Esophagus squamous epithelium (tissue), 5 donors: ENCODE measurements at places on chromosomes 5 and 9.
A peak's percentile ranks its signal among the peaks of the same experiment; 100 is the strongest.

- no peak for DNase-seq
These were observed 499.7 kb downstream of the SLCO4C1 start for GRCh38 chr5:101796427-101796826.

DNA sequence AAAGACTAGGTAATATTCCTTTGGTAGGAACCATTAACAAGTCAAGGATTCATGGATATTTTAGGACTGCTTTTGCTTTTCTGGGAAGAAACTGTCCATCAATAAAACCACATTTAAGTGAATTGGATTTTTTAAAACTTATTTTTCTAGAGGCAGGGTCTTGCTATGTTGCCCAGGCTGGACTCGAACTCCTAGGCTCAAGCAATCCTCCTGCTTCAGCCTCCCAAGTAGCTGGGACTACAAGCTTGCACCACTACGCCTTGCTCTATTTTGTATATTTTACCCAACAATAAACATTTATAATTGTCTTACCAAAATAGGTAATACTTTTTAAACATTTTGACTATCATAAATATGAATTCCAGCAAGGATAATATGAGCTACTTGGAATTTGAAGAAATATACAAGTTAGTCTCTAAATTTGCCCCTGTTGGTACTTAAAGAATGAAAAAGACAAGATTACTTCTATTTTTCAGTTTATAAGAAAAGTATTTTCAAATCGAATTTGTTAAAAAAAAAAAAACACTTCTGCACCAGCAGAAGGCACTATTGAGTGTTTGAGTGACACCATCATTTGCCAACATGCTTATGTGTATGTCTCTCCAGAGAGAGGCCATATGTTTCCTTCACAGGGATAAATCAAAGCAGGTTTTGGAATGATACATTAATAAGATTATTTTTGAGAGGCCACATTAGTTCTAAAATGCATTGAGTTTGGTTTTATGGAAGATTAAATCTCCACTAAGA lies 60.0 kb upstream of the CARTPT start:
- DNase-seq: no peak

- no peak for DNase-seq
These were observed 113.4 kb upstream of the CCNH start for GRCh38 chr5:87526131-87526530.

DNA sequence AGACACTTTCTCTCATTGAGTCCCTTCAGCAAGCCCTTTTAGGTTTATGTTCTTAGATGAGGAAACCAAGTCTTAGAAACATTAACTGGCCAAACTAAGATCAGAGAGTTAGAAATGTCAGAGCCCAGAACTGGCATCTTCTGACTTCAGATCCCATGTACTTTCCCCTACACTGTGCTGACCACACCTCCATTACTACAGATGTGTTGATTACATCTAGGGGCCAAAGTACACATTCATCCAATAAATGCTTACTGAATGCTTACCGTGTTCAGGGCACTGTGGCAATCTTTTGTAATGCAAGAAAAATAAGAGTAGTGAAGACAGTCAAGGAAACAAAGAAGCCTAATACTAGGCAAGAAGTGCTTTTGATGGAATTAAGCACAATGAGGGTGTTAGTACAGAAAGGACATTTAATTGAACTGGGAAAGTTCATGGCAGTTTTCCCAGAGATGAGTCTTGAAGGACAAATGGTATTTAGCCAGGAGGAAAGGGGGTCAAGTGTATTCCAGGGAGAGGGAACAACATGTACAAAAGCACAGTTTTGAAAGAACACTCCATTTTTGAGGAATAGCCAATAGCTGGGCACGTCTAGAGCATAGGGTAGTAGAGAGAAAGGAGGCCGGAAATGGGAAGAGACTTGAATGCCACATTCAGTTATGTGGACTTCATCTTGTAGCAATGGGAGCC lies 89.7 kb upstream of the CDKN2B start:
- no peak for DNase-seq

DNA sequence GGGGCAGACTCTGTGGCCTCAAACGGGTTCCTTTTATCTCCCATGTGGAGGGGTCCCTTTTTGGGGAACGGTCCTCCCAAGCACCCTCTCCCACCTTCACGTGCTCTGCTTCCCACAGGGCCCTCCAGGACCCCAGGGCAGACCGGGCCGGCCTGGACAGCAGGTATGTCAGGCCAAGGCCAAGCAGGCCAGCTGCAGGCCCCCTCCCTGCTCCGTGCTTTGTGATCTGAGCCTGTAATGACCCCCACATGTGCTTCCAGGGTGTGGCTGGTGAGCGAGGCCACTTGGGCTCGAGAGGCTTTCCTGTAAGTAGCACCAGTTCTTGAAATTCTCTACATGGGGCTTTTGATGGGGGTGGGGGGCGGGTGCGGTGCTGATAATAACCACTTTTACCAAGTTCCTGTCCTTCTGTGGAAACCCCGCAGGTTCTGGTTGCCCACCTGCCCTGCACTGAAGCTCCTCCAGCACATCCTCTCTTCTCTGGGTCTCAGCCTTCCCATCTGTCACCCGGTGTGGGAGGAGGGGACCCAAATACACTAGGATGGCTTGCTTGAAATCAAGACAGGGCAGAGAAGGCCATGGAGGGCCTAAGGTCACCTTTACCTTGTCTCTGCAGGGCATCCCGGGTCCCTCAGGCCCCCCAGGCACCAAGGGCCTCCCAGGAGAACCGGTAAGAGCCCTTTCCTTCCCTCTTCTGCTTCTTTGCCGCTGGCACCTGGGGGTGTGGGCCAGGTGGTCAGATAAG lies 57.9 kb upstream of the ORM1 start:
- DNase-seq: no peak

DNA sequence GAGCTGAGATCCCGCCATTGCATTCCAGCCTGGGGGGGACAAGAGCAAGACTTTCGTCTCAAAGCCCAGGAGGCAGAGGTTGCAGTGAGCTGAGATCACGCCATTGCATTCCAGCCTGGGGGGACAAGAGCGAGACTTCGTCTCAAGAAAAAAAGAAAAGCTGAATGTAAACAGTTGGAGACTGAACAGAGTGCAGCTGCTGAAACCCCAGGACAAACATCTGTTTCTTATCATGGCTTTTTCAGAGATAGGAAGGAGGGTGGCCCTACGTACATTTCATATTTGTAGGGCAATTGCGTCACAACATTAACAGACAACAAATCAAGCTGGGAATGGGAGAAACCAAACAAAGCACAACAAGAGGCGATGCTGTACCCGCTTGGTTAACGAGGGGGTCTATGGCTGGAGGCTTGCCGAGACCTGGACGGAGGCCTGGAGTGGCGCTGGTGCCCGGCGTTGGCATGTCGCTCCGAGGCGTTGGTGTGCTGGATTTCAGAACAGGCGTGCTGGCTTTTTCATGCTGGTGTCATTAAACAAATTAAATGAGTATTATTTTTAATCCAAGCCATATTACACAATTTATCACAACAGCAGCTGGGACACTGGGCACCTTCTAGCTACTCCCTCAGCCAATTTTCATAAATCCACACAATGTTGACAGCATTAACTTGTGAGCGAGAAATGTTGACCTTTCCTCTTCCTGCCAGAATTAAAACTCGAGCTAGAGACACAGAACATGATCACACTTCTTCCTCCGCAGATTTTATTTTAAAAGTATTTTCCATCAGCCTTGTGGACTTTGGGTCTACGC lies 76.1 kb downstream of the TLE1 start:
- no peak for DNase-seq

GRCh38 chr5:53030893-53031292 lies 41.7 kb downstream of the ITGA2 start:
- DNase-seq: no peak

DNA sequence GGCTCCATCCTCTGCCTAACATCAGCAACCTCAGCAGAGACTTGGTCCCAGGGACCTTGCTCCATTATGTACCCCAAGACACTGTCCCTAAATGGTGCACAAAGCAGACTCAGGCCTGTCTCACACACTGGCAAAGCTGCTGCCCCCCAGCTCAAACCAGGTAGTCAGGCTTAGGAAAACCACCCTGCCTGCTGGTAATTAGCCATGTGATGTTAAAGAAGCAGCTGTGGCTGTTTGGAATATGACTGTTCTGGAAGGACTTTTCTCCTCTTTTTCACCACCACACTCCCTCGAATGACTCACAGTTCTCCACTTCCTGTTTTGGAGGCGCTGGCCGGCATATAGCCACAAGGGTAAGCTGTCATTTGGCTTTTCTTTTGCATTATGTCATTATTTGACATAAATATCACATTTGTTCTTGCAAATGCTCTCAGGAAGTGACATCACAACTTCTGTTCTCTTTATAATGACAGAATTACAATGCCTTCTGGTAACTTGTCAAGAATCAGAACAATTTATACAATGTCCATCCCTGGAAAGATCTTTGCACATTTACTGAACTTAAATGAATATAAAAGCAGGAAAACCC lies 113.9 kb downstream of the SUSD1 start:
- peak; percentile 36 for DNase-seq

- DNase-seq: no peak
These were observed 42.4 kb downstream of the MRRF start for GRCh38 chr9:122307061-122307460.

- no peak for DNase-seq
These were observed 2295.0 kb upstream of the ACO1 start for GRCh38 chr9:30089428-30089827.

DNA sequence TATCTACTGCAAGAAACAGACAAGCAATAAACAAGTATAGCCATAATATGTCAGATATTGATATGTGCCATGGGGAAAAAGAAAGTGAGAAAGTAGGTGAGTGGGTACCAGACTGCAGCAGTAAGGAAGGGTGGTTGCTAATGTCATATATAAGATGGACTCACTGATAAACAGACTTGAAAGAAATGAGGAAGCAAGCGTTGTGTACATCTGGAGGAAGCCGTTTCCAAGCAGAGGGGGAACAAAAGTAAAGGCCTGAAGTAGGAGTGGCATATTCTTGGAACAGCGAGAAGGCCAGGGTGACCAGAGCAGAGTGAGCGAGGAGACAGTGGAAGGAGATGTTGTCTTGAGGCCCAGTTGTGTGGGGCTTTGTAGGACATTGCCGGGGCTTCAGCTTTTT lies 142.2 kb upstream of the MAP3K1 start:
- DNase-seq: no peak

DNA sequence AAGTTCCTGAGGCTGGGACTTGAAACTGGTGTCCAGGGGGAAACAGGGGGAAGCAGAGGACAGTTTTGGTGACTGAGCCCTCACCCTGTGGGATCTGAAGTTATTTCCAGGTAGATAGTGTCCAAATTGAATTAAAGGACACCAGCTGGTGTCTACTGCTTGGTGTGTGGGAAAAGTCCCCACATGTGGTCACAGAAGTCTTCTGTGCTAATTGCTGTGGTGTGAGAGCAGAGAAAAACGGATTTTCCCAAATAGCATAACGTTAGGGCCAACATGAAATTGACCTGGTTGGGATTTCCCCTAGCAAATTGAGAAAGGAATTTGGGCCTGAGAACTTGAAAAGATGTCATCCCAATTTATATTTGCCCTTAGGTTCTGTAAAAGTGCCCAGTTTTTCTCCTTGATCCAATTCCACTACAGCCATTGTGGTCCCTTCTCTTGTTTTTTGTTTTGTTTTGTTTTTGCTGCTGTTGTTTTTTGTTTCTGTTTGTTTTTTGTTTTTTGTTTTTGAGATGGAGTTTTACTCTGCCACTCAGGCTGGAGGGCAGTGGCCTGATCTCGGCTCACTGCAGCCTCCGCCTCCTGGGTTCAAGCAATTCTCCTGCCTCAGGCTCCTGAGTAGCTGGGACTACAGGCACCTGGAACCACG lies 5.6 kb upstream of the STARD4 start:
- no peak for DNase-seq

GRCh38 chr5:73129143-73129542 lies 8.8 kb downstream of the TMEM171 start:
- no peak for DNase-seq

- DNase-seq: no peak
These were observed 81.9 kb upstream of the FREM1 start for GRCh38 chr9:14992081-14992480.

DNA sequence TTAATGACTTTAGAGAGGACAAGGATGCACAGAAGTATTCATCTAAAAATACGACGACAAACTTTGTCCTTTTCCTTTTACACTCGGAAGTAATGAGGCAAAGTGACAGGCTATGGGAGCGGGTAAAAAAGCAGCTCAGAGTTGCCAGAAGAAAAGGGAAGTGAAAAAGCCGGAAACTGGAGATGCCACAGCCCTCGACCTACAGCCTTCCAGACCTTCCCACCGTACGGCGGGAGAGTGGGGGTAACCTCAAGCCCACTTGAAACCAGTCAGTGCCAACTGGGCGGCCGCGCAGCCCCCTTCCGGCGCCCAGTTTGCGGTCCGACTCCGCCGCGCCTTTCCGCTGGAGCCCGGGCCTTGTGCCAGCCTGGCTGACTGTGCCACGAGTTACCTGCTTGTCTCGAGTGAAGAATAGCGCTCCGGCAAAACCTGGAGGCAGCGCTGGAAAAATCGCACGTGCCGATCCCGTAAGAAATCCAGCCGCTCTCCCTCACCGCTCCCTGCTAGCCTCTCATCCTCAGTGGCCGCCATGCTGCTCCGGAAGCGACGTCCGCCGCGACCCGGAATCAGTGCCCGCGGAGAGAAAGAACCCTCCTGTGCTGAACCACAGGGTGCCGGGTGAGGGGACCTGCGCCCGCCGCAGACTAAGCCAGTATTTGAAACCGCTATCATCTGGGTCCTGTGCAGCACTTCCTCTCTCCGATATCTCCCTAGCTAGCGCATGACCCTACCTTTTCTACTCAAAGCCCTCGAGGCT lies at the start of gene PGGT1B:
Gene PGGT1B (minus strand): TSS at position 557 of the 757 bp plus-strand sequence. CDS start 26 bp downstream, at position 531.
- DNase-seq: peak; percentile 30

DNA sequence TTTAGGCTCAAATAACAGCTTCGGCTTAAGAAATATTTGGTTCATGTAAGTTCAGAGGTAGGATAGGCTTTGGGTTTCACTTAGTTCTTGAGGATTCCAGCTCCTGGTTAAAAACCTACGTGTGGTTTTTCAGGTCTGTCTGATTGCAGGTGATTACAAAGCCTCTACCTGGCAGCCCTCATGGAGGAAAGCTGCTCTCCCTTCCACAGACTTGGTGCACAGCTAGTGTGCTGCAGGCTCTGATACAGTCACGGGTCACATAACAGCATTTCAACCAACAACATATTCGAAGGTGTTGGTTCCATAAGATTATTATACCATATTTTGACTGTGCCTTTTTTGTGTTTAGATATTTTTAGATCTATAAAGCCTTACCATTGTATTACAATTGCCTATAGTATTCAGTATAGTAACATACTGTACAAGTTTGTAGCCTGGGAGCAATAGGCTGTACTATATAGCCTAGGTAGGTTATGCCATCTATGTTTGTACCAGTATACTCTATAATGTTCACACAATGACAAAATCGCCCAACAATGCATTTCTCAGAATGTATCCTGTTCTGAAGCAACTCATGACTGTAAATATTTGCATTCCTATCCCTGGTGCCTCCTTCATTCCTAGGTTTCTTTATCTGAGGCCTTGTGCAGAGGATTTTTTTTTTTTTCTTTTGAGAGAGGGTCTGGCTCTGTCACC lies 8.0 kb upstream of the DCP2 start:
- DNase-seq: no peak

GRCh38 chr5:172370648-172371545 lies 83.4 kb downstream of the SH3PXD2B start:
- DNase-seq: no peak

DNA sequence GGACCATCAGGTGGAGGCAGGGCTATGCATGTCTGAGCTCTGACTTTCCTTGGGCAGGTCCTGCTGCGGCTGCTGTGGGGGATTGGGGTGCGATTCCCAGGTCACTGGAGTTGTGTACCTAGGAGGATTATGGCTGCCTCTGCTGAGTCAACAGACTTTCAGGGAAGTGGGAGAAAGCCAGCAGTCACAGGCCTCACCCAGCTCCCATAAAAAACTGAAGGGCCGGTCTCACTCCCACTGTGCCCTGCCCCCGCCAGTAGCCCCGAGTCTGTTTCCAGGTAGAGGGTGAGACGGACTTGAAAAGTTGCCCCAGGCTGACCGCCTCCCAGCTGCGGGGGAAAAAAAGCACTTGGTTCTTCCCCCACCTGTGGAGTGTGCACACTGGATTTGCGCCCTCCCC lies 76.7 kb downstream of the FAM170A start:
- DNase-seq: no peak
